ENCODE measurements at places on chromosomes 11 and 22.

DNA sequence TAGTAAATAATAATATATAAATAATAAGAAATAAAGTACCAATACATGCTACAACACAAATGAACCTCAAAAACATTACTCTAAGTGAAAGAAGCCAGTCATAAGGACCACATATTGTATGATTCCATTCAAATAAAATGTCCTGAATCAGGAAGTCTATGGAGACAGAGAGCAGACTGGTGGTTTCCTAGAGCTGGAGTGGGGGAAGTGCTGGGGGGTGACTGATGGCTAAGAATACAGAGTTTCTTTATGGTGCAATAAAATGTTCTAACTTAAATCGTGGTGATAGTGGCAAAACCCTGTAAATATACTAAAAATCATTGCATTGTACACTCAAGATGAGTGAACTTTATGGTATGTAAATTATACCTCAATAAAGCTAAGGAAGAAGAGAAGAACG is 376.5 kb downstream of the BUD13 start:
- DNase-seq, result no peak

GRCh38 chr11:45260071-45260470 is 26.1 kb downstream of the SYT13 start:
- no peak for DNase-seq

DNA sequence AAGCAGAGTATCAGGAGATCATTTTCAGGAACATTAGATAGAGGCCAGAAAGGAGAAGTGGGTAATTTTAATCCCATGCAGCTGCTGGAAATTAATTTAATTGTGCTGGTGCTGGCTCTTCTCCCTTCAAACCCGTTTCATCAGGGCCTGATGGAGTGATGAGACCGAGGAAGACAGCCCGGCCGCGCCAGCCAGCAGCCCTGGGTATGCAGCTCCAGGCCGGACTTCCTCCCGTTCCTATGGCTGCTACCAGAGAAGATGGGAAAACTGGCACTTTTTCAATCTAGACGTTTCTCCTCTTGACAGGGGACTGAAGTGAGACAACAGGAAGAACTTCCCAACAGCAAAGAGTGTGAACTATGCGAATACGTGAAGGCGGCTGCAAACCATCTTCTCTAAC is 24.6 kb upstream of the ZBTB16 start:
- no peak for DNase-seq

DNA sequence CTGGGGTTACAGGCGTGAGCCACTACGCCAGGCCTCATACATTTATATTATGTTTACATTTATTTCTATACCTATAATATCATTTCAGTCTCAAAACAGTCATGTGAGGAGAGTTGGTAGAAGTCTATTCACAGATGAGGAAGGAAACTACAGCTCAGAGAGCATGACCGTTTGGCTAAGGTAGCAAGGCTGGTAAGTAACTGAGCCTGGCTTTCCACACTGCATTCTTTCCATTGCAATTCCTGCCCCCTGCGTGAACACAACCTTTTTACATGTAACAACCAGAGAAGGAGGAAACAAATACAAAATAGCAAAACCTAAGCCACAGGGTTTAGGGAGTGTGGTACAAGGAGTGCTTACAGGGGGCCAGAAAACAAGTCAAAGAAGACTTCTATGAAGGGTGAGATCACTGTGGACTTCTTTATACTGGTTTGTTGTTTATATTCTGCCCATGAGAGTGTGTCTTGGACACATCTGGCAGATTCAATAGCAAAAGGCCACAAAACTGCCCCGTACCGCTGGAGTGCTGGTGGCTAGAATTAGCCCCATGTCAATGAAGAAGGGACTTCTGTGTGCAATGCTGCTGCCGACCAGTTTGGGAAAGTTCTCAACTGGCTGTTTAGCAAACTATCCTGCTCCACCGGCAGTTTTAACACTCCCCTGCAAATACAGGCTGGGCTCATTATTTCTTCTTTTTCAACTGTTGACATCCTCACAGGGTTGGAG is 19.0 kb downstream of the MICAL3 start:
- no peak for DNase-seq

DNA sequence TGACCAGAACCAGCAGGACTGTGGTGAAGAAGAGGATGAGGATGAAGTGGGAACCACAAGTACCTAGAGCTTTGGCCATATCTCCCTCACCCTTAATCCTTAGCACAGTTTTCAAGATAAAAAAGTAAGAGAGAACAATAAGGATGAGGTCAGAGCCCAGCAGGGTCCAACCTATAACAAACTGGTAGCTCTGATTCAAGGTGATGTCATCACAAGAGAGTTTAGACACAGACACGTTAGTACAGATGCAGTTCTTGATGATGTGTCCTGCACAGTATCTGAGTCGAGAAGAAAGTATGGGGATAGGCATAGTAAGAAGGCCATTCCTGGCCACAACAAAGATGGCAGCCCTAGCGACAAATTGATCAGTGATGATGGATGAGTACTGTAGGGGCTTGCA is 586 bp downstream of the OR56A5 start:
- no peak for DNase-seq

DNA sequence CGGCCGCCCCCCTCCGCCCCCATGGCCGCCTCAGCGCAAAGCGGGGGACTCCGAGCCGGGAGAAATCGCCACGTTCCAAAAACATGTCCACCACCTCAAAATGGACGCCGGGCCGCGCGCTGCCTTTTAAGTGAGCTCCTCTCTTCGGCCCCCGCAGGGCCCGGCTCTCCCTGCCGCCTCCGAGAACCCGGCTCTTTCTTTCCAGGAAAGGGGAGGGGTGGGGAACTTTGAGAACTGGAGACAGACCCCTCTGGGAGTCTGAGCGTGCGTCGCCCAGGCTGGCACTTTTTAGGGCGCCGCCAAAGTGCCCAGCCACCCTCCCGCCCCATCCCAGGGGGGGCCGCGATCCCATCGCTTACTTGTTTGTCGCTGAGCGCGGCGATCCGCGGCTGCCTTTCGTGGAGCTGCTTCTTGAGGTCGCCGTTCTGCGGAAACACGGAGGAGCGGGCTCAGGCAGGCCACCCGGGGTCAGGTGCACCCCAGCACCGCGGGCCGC is 1.6 kb downstream of the PHF21B start:
- no peak for DNase-seq

DNA sequence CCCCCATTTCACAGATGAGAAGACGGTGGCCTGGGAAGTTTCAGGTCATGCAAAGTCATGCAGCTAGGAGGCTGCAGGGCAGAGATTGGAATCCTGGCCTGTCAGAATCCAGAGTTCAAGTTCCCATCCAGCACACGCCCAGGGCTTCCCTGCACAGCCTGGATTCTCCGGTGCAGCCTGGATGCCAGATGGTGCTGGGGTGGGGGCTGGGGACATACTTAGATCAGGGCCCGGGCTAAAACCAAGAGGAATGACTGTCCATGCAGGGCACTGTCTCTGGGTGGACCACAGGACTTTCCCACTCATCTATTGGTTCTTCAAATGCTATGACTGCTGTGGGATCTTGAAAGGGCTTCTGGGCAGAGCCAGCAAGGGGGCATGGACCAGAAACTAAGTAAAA is 24.6 kb downstream of the LMO1 start:
- no peak for DNase-seq
